ENCODE measurements at places on chromosomes 11 and 22. TPM values are rescaled to one million over a fixed set of nuclear protein-coding genes. Genes with fewer than 3 reads are reported as not detected.

Gene UNC93B1
- polyA plus RNA-seq, result 15.6 TPM

Gene SLC6A5
- polyA plus RNA-seq, result not detected

Gene FDXACB1
- polyA plus RNA-seq, result 0.95 TPM

Gene MAPK8IP2
- polyA plus RNA-seq, result 0.81 TPM

Gene MN1
- 2.4 TPM for polyA plus RNA-seq

Gene GPR83
- not detected for polyA plus RNA-seq

Gene OR2D3
- polyA plus RNA-seq, result not detected

Gene DCDC1
- polyA plus RNA-seq, result not detected

Gene ST14
- polyA plus RNA-seq, result 48.3 TPM

Gene NUCB2
- polyA plus RNA-seq, result 49.8 TPM

Gene SLC5A12
- not detected for polyA plus RNA-seq

Gene HDAC10
- 41.4 TPM for polyA plus RNA-seq

Gene KRTAP5-8
- not detected for polyA plus RNA-seq

Gene MYO18B
- polyA plus RNA-seq, result 0.75 TPM

Gene SLC17A6
- not detected for polyA plus RNA-seq

Gene SNX32
- 0.25 TPM for polyA plus RNA-seq

Gene DDIAS
- polyA plus RNA-seq, result 1.0 TPM

Gene CDCA5
- 4.6 TPM for polyA plus RNA-seq

Gene KRTAP5-2
- polyA plus RNA-seq, result not detected

Gene NKAPD1
- polyA plus RNA-seq, result 16.8 TPM

Gene CHRNA10
- 0.56 TPM for polyA plus RNA-seq

Gene NCAM1
- polyA plus RNA-seq, result 6.4 TPM

Gene RHOD
- 34.4 TPM for polyA plus RNA-seq

Gene JOSD1
- 45.1 TPM for polyA plus RNA-seq

Gene P2RX6
- polyA plus RNA-seq, result 0.10 TPM

Gene EFEMP2
- 37.9 TPM for polyA plus RNA-seq

Gene SCN3B
- polyA plus RNA-seq, result 0.19 TPM

Gene DDI1
- polyA plus RNA-seq, result not detected

Gene TNNI2
- 0.93 TPM for polyA plus RNA-seq

Gene CBX7
- 46.3 TPM for polyA plus RNA-seq

Gene MUC5AC
- 5.5 TPM for polyA plus RNA-seq

Gene NFAM1
- 0.28 TPM for polyA plus RNA-seq

Gene SELENOM
- polyA plus RNA-seq, result 300 TPM

Gene OR52N4
- not detected for polyA plus RNA-seq

Gene PTS
- 71.0 TPM for polyA plus RNA-seq

Gene SPA17
- 8.6 TPM for polyA plus RNA-seq

Gene KCNA4
- polyA plus RNA-seq, result not detected

Gene APOA5
- not detected for polyA plus RNA-seq

Gene PTPRCAP
- polyA plus RNA-seq, result 20.2 TPM

Gene MS4A1
- polyA plus RNA-seq, result 8.8 TPM

Gene OSBPL5
- 8.6 TPM for polyA plus RNA-seq

Gene DAGLA
- polyA plus RNA-seq, result 0.75 TPM

Gene APLNR
- 1.00 TPM for polyA plus RNA-seq

Gene CCDC73
- not detected for polyA plus RNA-seq

Measured in stomach (tissue), 19 donors.